ENCODE measurements at places on chromosomes 4 and X.

GRCh38 chrX:97224148-97224547 is 340.4 kb downstream of the RPA4 start:
- no peak for DNase-seq

DNA sequence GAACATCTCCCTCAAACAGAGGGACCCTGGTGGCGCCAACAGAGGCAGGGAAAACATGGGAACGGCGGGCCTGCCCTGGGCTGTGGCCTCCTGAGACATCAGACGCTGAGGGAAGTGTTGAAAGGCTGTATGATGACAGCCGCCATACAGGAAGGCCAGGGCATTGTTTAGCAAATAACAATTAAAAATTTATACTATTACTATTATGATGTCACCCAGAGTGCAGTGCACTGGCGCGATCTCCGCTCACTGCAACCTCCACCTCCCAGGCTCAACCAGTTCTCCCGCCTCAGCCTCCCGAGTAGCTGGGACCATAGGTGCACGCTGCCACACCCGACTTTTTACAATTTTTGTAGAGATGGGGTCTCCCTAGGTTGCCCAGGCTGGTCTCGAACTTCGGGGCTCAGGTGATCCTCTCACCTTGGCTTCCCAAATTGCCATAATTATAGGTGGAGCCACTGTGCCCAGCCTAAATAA is 54.6 kb downstream of the CPZ start:
- no peak for DNase-seq

DNA sequence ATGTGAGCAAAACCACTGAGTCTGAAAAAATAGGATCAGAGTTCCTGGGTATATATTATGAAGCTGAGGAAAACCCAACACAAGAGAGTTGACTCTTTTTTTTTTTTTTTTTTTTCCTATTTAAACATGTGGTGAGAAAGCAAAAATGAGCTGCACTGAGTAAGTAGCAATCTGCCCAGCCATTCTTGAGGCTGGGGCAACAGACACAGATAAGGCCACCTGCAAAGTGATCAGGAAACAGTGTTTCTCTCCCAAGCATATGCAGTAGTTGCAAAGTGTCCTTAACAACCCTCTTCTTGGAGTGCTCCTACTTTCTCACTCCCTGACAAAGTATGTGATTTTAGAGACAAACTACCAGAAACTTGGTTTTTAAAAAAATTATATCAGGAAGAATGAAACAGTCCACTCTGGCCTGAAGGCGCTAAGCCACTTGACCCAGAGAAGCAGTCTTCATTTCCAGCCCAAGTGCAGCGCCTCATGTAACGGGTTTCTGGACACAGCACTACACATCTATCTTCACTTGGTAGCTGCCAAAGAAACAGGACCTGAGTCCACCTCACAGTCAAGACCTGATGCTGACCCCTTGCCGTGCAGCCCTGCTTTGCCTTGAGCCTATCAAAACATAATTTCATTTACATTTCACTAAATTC is 124.6 kb upstream of the MAP3K15 start:
- no peak for DNase-seq

- DNase-seq = no peak
These were observed 13.0 kb downstream of the SH3BP2 start for GRCh38 chr4:2805712-2806389.

DNA sequence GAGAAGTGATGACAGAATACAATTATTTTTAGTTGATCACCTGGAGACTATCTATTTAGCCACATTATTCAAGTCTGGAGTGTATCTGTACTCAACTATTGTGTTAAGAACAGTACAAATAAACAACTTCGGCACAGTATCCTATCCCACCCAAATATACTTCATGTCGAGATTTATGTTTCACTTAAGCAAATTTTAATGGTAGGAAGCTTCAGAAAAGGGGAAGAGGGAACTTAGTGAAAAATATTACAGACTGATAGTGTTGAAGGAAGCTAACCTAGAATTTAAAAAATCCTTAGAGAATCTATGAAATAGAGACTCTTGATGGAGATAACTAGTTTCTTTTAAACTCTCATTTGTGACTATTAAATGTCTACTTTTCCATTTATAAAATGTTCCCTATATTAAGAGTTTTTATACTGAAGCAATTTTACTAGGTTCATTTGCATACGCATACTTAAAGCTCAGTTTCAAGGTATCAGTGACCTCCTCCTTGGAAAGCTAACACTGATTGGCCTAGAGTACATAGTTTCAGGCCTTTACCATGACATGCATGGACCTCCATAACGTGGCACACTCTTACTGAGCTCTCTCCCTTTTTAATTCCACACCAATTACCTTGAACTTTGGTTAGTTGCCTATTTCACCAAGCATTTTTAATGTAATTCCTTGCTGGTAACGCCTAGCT is 197.7 kb downstream of the CAMK2D start:
- DNase-seq = no peak

GRCh38 chr4:472881-473569 is 25.9 kb downstream of the ZNF721 start:
- no peak for DNase-seq

GRCh38 chrX:15797707-15798106 is 7.4 kb downstream of the ZRSR2 start:
- DNase-seq = no peak

DNA sequence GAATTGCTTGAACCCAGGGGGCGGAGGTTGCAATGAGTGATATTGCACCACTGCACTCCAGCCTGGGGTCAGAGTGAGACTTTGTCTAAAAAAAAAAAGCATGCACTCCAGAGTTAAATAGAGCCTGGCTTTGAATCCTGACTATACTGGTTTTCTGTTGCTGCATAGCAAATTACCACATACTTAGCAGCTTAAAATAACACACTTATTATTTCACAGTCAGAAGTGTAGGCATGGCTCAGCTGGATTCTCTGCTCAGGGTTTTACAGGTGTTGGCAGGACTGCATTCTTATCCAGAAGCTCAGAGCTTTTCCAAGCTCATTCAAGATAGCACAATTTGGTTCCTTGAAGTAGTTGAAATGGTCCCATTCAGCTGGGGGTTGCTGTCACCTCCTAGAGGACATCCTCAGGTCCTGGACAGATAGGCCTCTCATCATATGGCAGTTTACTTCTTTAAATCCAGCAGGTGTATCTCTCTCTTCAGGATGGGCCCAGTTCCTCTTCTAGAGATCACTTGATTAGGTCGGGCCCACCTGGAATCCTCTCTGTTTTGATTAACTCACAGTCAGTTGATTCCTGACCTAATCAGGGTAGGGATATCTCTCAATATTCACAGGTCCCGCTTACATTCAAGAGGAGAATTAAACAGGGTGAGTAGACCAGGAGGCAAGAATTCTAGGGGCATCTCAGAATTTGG is 26.8 kb downstream of the DOCK11 start:
- DNase-seq = no peak

DNA sequence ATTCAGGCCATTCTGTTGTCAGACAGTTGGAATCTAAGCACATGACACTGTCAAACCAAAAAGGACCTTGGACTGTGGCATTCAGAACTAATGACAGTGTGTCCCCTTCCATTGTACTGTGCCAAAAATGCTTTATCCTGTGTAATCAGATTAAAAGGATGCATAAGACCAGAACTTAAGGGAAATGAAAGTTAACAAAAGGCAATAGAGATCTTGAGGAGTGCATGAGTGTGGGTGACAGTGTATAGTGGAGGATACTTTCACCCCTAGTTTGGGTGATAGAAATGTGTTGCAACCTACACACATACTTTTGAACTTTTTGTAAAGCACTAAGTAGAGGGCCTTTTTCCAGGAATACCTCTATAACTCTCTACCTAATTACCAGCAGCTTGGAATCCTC is 4.5 kb downstream of the CYSLTR1 start:
- no peak for DNase-seq

- no peak for DNase-seq
These were observed 1.6 kb downstream of the OPRPN start for GRCh38 chr4:70399319-70399718.

GRCh38 chr4:39054497-39054896 is 7.5 kb upstream of the KLHL5 start:
- DNase-seq = no peak

DNA sequence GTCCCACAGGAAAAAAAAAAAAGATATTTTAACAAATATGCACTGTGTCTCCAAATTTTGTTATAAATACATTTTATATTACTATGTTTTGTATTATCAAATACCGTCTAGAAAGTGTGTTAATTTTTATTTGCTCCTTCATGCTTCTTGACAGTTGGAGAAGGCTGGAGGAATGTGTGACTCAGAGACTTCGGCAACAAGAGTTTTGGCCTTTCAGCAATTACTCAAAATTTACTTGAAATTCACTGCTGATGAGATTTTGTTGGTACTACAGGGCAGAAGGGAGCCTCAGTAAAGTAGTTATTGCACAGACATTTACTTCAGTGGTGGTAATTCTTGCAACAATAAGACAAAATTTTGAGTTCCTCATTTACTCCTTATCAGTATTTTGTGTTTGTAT is 2164.0 kb downstream of the PCDH7 start:
- no peak for DNase-seq

DNA sequence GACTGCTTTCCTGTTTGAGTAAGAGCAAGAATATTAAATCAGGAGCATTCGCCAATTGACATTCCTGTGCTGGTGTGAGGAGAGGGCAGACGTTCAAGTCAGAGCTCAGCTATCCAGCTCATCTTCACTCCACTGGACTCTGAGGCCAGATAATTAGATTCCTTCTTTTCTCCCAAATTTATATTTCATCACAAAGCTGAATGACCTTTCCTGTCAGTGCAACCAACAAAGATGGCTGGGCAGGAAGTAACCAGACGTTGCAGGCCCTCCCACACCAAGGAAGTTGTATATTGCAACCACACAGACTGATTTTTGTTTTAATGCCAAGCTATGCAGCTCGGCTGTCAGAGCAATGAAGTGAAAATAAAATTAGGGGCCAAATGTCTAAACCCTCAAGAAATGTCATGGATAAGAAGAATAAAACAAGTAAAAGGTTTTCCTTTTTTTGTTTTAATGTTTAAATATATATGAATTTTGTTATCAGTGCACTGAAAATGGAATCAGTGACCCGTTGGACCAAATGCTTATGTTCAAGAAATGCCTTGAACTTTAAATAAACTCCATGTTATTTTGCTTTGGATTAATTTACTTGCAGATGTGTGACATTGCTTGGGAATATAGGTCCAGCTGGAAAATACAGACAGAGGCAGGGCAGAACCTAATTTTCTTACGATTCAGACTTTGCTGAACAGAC is 578.9 kb upstream of the FAT1 start:
- DNase-seq = no peak

DNA sequence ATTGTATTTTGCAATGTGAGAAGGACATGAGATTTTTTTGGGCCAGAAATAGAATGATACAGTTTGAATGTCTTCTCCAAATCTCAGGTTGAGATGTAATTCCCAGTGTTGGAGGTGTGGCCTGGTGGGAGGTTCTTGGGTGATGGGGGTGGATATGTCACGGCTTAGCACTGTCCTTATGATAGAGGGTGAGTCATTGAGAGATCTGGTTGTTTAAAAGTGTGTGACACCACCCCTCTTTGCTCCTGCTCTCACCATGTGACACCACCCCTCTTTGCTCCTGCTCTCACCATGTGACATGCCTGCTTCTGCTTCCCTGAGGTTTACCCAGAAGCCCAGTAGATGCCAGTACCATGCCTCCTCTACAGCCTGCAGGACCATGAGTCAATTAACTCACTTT is 1226.9 kb downstream of the PCDH7 start:
- no peak for DNase-seq

Measured in SK-N-MC (cell line).